HepG2 (cell line): ENCODE measurements at places on chromosomes 7 and 10. TPM values are rescaled to one million over a fixed set of nuclear protein-coding genes. Genes with fewer than 3 reads are reported as not detected.

- peaks cover 5% of the 10 kb centered on the region; the same call in 2 of the 3 replicates for H3K27me3 ChIP-seq
- H3K4me3 ChIP-seq = peak overlapping the region; percentile 35; the same call in 1 of the 2 replicates
- H3K4me1 ChIP-seq = peaks cover 19% of the 10 kb centered on the region
- peak; percentile 24 for DNase-seq
Observed at GRCh38 chr10:75261813-75262705, 26.3 kb upstream of the COMTD1 start.

DNA sequence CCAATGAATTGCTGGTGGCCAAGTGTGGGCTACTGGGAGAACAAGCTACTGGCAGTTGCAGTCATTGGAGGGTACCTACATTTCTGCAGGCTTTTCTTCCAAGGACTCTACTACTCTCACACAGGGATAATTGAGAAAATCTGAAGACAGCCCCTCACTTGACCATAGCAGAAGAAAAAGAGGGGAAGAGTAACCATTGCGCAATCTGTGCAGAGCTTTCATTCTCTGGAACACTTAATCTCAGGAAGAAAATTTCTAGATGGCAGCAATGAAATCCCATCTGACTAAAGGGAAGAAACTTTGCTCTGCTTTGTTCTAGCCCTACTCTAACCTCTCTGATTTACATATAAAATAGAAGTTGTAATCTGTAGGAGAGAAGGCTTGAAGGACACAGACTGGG, 1239.6 kb upstream of the SORCS1 start:
- H3K4me1 ChIP-seq = no peaks in the 10 kb centered on the region
- H3K27me3 ChIP-seq = no peaks in the 10 kb centered on the region
- DNase-seq = no peak
- H3K27ac ChIP-seq = no peak overlapping the region
- H3K4me3 ChIP-seq = no peak overlapping the region

Gene UPK3B
- not detected in 2 replicates for polyA plus RNA-seq

Gene C7orf33
- polyA plus RNA-seq = 0.04 TPM in 1 of 2 replicates, not detected in the other

- no peak overlapping the region for H3K27ac ChIP-seq
- peaks cover 1% of the 10 kb centered on the region; the same call in 1 of the 2 replicates for H3K27me3 ChIP-seq
- H3K4me1 ChIP-seq = no peaks in the 10 kb centered on the region
- H3K36me3 ChIP-seq = no peaks in the 10 kb centered on the region
- DNase-seq = no peak
- no peak overlapping the region for H3K4me3 ChIP-seq
Observed at GRCh38 chr10:129410688-129411392, 56.2 kb upstream of the MGMT start.

- no peak for DNase-seq
- H3K36me3 ChIP-seq = peaks cover 2% of the 10 kb centered on the region; the same call in 1 of the 2 replicates
- H3K27me3 ChIP-seq = no peaks in the 10 kb centered on the region
- no peak overlapping the region for H3K4me3 ChIP-seq
- H3K4me1 ChIP-seq = peaks cover 21% of the 10 kb centered on the region
- H3K27ac ChIP-seq = no peak overlapping the region
Observed at GRCh38 chr7:156820445-156821063, 72.4 kb downstream of the LMBR1 start.

DNA sequence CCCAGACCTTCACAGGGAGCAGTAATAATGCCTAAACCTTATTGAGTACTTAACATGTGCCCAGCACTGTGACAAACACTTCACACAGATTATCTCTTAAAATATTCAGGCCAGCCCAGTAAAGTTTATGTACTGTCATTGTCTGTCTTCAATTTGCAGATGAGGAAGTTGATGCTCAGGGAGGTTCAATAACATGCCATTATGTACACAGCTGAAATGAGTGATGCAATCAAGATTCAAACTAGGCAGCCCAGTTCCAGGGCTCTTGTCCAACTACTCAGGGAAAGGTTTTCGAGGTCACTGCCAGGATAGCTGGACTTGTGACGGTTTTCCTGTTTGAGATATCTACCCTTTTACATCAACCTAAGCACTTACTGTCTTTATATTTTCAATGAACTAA, 56.1 kb downstream of the AUTS2 start:
- H3K27ac ChIP-seq = no peak overlapping the region
- H3K4me3 ChIP-seq = no peak overlapping the region
- H3K4me1 ChIP-seq = no peaks in the 10 kb centered on the region
- DNase-seq = no peak
- 0 out of 2 replicates have a peak, but pooled peaks cover 1% of the 10 kb centered on the region for H3K27me3 ChIP-seq

- peaks cover 5% of the 10 kb centered on the region; the same call in 1 of the 3 replicates for H3K27me3 ChIP-seq
- no peaks in the 10 kb centered on the region for H3K4me1 ChIP-seq
- no peak for DNase-seq
- H3K36me3 ChIP-seq = no peaks in the 10 kb centered on the region
- no peak overlapping the region for H3K27ac ChIP-seq
Observed at GRCh38 chr10:117188371-117188770, 8.9 kb upstream of the KCNK18 start.

Gene RPP30
- polyA plus RNA-seq = 17.6 and 27.1 TPM in 2 replicates

- peaks cover 21% of the 10 kb centered on the region for H3K4me1 ChIP-seq
- no peak overlapping the region for H3K27ac ChIP-seq
- H3K4me3 ChIP-seq = no peak overlapping the region
- DNase-seq = peak; percentile 45
Observed at GRCh38 chr7:80722616-80723195, 84.3 kb downstream of the CD36 start.

Gene CHN2
- polyA plus RNA-seq = 21.7 and 30.5 TPM in 2 replicates

Gene CFTR
- not detected in 2 replicates for polyA plus RNA-seq

Gene CYP2C19
- not detected in 2 replicates for polyA plus RNA-seq

- H3K27ac ChIP-seq = no peak overlapping the region
- H3K4me1 ChIP-seq = peaks cover 7% of the 10 kb centered on the region; the same call in 1 of the 2 replicates
- H3K36me3 ChIP-seq = 0 out of 3 replicates have a peak, but pooled peaks cover 21% of the 10 kb centered on the region
- DNase-seq = no peak
Observed at GRCh38 chr7:127789031-127789430, 137.0 kb downstream of the SND1 start.

Gene HOXA5
- 3.6 and 4.0 TPM in 2 replicates for polyA plus RNA-seq

DNA sequence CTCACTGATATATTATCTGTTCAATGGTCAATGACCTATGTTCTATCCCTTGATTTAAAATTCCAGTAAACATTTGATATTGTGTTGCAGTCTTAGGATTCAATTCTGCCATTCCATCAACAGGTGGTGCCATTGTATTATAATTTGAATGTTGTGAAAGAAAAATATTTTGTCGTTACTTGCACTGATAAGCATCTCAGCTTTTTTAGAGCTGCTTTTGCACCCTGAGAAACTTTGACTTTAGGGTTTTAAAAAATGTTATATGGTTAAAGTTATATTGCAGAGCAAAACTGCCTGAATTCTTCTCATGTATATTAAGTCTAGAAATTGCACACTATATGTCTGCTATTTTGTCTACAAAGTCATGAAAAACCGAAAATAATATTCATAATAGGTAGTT, 18.8 kb upstream of the MINDY3 start:
- peaks cover 18% of the 10 kb centered on the region; the same call in 1 of the 2 replicates for H3K4me1 ChIP-seq
- H3K4me3 ChIP-seq = no peak overlapping the region; the same call in 1 of the 2 replicates
- H3K27me3 ChIP-seq = no peaks in the 10 kb centered on the region
- H3K27ac ChIP-seq = no peak overlapping the region
- no peaks in the 10 kb centered on the region for H3K36me3 ChIP-seq

Gene PRSS2
- not detected in 2 replicates for polyA plus RNA-seq

Gene MALRD1
- polyA plus RNA-seq = 5.7 TPM in 2 replicates

- peak overlapping the region; percentile 27 for H3K27ac ChIP-seq
- no peaks in the 10 kb centered on the region for H3K36me3 ChIP-seq
- H3K4me3 ChIP-seq = peak overlapping the region; percentile 98; the same call in 1 of the 2 replicates
Observed at GRCh38 chr7:29196971-29197595, 2.5 kb downstream of the CHN2 start.

GRCh38 chr10:34764472-34764946, 50.6 kb downstream of the PARD3 start:
- no peak for DNase-seq
- H3K27ac ChIP-seq = no peak overlapping the region
- peaks cover 52% of the 10 kb centered on the region for H3K4me1 ChIP-seq

- H3K4me1 ChIP-seq = no peaks in the 10 kb centered on the region
- no peaks in the 10 kb centered on the region for H3K27me3 ChIP-seq
Observed at GRCh38 chr7:93203496-93203895, 22.8 kb downstream of the HEPACAM2 start.

GRCh38 chr7:31734456-31734855, 47.4 kb downstream of the PPP1R17 start:
- no peak overlapping the region for H3K4me3 ChIP-seq
- no peak overlapping the region for H3K27ac ChIP-seq
- H3K27me3 ChIP-seq = peaks cover 10% of the 10 kb centered on the region; the same call in 1 of the 3 replicates
- DNase-seq = no peak
- no peaks in the 10 kb centered on the region for H3K4me1 ChIP-seq
- H3K36me3 ChIP-seq = no peaks in the 10 kb centered on the region

Gene RRP12
- 13.2 and 18.6 TPM in 2 replicates for polyA plus RNA-seq

GRCh38 chr7:3204526-3204925, 96.5 kb upstream of the SDK1 start:
- H3K36me3 ChIP-seq = no peaks in the 10 kb centered on the region
- H3K4me1 ChIP-seq = peaks cover 5% of the 10 kb centered on the region; the same call in 1 of the 2 replicates
- no peak overlapping the region for H3K4me3 ChIP-seq
- no peaks in the 10 kb centered on the region for H3K27me3 ChIP-seq

- H3K27ac ChIP-seq = no peak overlapping the region
- no peaks in the 10 kb centered on the region for H3K36me3 ChIP-seq
- DNase-seq = no peak
- H3K4me3 ChIP-seq = no peak overlapping the region
Observed at GRCh38 chr7:32436146-32436928, 53.8 kb downstream of the LSM5 start.

DNA sequence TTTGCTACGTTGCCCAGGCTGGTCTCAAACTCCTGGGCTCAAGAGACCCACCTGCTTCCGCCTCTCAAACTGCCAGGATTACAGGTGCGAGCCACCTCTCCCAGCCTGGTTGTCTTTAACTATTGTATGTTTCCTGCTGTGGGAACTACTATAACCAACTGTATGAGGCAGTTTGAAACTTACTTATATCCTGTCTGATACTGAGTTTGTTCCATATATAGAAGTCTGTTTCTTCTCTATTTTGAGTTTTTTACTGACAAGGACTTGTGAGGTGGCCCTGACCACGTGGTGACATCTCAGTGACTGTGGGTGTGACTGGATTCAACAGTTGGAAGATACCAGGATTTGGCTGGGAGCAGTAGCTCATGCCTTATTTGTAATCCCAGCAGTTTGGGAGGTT, 14.2 kb downstream of the FBH1 start:
- DNase-seq = no peak
- H3K36me3 ChIP-seq = peaks cover 10% of the 10 kb centered on the region
- H3K27me3 ChIP-seq = no peaks in the 10 kb centered on the region
- no peaks in the 10 kb centered on the region for H3K4me1 ChIP-seq
- no peak overlapping the region for H3K27ac ChIP-seq
- H3K4me3 ChIP-seq = no peak overlapping the region

GRCh38 chr7:123974326-123974908, 49.4 kb downstream of the SPAM1 start:
- no peaks in the 10 kb centered on the region for H3K27me3 ChIP-seq
- no peaks in the 10 kb centered on the region for H3K36me3 ChIP-seq
- H3K4me3 ChIP-seq = no peak overlapping the region
- no peak for DNase-seq
- no peaks in the 10 kb centered on the region for H3K4me1 ChIP-seq
- no peak overlapping the region for H3K27ac ChIP-seq

Gene TDRD1
- not detected in 2 replicates for polyA plus RNA-seq

Gene ASB10
- polyA plus RNA-seq = not detected in 2 replicates

DNA sequence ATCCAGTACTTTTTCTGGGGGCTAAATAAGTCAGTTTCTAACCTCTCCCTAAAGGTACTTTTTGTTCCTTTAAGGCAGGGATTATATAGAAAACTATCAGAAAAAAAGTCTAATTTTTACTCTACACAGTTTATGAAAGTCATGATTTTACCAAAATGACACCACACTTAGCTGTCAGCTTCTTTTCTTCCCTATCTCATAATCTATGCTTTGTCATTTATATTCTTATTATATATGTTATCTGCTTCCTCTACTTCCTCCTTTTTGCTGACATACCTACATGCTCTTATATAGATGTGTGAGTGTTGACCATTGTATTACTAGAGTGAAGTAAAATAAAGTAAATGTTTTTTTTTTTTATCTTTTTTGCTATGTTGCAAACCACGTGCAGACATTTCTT, 203.9 kb upstream of the CHRM2 start:
- no peak for DNase-seq
- no peaks in the 10 kb centered on the region for H3K27me3 ChIP-seq
- no peaks in the 10 kb centered on the region for H3K4me1 ChIP-seq
- H3K27ac ChIP-seq = no peak overlapping the region
- no peaks in the 10 kb centered on the region for H3K36me3 ChIP-seq

Gene LRMDA
- polyA plus RNA-seq = 13.4 and 17.7 TPM in 2 replicates

GRCh38 chr10:125928928-125929585, 32.7 kb downstream of the FANK1 start:
- DNase-seq = no peak
- no peaks in the 10 kb centered on the region for H3K27me3 ChIP-seq
- H3K4me1 ChIP-seq = no peaks in the 10 kb centered on the region
- H3K4me3 ChIP-seq = no peak overlapping the region

Gene SCD
- 512 and 596 TPM in 2 replicates for polyA plus RNA-seq

DNA sequence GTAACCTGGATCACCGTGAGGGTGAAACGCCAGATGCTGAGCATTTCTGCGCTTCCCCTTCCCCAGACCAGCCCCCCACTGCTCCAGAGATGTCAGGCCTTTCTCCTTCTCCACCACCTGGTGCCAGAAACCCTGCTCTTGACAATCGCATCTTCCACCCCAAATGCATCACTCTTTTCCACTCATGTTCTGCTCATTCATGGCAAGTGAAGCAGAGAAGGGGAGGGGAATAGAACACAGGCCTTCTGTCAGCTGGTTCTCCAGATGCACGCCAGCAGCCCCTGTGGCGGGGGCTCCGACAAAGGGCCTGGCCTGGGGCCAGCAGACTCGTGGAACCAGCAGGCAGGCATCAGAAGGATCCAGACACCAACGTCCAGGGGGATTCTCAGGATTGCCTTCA, 68.5 kb upstream of the SVIL start:
- no peak overlapping the region for H3K4me3 ChIP-seq
- H3K27me3 ChIP-seq = no peaks in the 10 kb centered on the region
- no peak overlapping the region for H3K27ac ChIP-seq
- H3K36me3 ChIP-seq = no peaks in the 10 kb centered on the region
- H3K4me1 ChIP-seq = peaks cover 25% of the 10 kb centered on the region
- DNase-seq = no peak

DNA sequence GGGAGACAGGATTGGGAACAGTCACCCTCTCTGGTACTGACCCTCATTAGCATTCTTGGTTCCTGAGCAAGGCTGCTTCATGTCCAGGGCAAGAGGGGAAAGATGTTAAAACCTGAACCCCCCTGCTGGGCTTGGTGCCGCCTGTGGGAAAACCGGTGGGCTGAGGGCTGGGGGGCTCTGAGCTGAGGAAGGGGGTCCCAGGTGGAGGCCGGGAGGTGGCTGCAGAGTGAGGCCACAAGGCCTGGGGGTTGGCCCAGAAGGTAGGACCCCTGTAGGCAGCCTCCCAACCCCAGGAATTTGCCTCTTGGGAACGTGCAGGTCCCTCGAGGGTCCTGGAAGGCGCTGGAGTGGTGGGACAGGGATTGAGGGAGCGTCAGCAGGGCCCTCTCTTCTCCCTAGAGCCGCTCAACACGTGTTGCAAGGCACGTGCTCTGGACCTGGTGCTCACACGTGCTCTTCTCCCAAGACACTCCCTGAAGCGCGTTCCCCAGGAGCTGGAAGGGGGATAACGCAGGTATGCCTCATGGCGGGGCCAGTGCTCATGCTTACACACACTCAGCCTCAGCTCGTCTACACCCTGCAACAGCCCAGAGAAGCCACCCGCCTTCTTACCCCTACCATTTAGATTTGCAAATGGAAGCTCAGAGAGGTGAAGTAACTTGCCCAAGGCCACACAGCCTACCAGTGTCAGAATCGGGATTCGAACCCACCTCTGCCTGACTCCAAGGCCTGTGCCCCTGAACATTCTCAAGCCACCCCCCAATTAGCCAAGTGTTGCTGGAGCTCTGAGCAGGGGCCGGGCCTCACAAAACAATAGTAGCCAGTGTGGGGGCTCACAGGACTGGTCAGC, 64.4 kb downstream of the LHPP start:
- no peak for DNase-seq
- H3K4me3 ChIP-seq = no peak overlapping the region
- peaks cover 3% of the 10 kb centered on the region; the same call in 1 of the 3 replicates for H3K27me3 ChIP-seq
- H3K27ac ChIP-seq = no peak overlapping the region
- peaks cover 45% of the 10 kb centered on the region for H3K4me1 ChIP-seq
